ENCODE measurements at places on chromosomes 5 and 9.

- no peak for DNase-seq
Measured at GRCh38 chr5:151570058-151570457, 21.1 kb downstream of the FAT2 start.

GRCh38 chr5:176866707-176867310 lies 32.3 kb downstream of the HK3 start:
- DNase-seq = no peak

DNA sequence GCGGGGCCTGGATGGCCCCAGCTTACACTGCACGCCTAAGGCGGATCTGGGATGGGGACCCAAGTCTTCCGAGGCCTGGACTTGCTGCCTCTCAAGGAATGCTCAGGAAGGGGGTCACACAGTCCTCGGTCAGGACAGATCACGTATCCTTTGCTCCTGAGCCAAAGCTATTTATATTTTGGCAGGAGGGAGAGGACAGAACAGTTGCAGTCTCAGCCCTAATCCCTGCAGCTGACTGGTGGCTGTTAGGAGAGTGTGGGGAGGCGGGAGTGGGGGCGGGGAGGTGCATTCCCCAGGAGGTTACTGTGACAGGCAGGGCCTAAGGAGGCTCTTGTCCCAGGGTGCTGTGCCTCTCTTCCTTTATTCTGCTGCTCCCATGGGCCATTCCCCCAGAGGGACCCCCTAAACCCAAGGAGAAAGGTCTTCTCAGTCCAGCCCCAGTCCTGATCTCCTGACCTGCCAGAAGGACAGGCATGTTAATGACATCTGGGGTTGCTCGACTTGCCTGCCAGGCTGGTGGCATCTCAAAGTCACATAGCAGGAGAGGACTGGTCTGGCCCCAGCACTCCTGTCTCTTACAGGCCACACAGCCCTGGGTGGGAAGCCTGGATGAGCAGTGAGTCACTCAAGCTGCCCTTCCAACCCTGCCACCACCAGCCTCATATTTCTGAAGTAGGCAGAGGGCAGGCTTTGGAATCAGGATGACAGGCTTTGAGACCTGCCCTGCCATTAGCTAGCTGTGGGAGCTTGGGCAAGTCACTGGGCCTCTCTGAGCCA lies 51.9 kb downstream of the COL27A1 start:
- no peak for DNase-seq

DNA sequence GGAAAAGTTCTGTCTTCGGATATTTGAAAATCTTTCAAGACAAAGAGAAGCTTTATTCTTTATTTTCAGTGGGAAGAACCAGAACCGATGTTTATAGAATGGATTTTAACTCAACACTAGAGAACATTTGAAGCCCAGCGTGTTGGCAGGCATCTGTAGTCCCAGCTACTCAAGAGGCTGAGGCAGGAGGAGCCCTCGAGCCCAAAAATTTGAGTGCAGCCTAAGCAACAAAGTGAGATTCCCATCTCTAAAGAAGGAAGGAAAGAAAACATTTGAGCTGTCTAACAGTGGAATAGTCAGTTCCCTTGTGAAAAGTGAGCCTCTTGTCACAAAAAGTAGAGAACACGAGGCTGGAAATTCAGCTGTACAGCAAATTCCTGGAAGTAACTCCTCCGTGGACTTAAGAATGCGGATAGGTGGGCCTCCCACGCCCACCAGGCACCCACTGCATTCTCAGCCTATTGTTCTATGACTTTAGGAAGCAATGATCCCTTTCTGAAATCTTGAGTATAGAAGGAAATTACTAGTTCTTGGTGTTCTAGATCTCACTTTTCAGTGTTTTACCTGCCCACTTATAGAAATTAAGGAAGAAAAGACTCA lies 2.3 kb upstream of the PTPDC1 start:
- DNase-seq = no peak

DNA sequence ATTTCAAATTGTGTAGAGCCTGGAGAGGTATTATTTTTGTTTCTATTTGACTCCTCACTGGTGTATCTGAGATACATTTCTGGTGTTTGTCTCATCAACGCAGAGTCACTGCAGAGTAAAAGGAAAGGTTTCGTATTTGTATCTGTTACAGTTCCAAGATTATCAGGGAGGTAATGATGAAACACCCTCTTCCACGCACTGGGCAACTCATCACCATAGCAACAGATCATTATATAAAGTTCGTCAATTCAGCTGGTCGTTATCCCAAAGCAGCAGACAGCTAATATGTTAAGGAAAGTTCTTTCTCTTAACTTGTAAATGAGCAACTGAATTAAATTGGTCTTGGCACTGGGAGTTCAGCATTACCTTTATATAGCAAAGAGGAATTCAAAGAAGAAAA lies 513.5 kb downstream of the MTRR start:
- DNase-seq = no peak

DNA sequence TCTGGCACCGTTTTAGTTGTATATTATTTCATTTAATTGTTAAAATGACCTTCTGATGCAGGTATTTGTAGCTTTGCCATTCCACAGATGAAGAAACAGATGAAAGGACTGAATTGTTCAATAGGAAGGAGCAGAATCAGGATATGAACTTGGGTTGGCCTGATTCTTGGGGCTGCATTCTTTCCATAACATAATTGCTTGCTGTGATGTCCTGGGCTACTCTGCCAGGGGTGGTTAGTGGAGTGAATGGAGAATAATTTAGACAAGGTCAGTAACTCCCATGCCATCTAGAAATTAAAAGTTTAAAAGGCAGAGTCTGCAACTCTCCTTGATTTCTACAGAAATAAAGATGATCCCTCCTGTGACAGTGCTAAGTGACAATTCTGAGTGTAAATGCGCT lies 15.9 kb downstream of the TLR4 start:
- DNase-seq = no peak

DNA sequence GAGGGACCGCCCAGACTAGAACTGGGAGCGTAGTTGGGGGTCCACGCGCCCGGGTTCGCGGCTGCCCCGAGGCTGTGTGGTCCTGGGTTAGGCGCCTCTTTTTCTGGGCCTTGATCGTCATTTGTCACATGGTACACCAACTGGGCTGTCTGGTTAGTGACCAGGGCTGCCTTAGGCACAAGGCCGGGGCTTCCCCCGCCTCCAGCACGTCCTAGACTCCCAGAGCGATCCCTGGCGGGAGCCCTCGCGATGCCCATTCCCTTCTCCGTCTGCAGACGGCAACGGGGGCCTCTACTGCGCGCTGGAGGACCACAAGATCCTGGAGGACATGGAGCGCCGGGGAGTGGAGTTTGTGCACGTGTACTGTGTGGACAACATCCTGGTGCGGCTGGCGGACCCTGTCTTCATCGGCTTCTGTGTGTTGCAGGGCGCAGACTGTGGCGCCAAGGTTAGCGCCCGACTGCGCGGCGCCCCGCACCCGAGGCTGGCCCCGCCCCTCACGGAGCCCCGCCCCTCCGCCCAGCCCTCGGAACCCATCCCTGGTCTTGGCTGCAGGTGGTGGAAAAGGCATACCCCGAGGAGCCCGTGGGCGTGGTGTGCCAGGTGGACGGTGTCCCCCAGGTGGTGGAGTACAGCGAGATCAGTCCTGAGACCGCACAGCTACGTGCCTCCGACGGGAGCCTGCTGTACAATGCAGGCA lies 1.5 kb downstream of the UAP1L1 start:
- no peak for DNase-seq

DNA sequence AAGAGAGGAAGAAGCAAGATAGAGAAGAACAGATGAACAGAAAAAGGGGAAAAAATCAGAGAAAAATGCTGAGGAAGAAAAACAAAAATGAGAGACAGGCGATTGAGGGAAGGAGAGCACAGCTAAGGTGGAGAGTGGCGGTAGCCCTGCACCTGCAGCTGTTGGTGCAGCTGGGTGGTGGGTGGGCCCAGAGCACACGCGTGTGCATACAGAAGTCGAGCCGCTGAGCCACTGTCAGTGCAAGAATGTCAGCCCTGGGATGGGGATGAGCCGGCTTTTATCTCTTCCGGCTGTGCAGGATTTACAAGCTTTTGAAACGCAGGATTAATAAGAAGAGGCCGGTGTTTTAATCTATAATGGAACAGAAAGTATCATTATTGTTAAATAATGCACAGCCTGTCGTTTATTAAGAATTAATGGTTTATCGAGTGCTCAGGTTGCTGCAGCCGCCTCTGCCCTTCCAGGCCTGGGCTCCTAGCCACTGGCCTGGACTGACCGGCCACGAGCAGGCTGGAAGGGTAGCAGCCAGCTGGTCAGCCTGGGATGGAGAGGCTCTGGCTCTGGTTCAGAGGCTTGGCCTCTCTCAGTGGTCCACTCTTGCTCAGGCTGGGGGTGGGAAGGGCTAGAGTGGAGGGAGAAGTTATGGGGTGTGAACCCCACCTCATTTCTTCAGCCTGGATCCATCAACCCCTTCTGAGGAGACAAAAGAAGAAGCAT lies 68.7 kb downstream of the PCDH1 start:
- no peak for DNase-seq

DNA sequence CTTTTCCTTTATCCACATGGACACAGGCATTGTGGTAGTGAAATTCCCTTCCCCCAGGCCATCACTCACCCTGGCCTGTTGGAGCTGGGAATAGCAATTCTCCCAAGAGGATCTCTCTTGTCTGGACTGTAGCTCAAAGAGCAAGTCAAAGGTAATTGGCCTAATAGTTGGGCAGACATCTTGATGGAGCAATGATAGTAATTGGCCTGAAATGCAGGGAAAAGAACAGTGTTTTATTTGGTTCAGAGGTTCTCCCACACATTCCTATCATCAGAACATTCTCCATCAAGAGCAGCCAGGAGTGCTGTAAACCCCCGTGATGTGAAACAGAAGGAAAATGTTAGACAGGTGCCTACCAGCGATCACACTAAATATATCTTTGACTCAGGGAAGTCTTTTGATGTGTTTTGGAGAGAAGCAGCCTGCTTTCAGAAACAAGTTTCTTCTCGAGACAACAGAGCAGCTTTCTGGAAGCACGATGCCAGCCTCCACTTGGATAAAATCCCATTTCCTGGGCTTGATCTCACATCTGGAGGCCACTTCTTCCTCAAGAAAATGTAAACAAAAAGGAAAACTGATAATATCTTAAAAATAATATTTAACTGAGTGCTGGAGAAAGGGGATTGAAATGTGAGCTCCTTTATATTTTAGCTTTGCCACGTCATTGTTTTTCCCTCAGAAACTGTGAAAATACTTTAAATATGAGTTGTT lies 198.1 kb upstream of the WWC1 start:
- no peak for DNase-seq

DNA sequence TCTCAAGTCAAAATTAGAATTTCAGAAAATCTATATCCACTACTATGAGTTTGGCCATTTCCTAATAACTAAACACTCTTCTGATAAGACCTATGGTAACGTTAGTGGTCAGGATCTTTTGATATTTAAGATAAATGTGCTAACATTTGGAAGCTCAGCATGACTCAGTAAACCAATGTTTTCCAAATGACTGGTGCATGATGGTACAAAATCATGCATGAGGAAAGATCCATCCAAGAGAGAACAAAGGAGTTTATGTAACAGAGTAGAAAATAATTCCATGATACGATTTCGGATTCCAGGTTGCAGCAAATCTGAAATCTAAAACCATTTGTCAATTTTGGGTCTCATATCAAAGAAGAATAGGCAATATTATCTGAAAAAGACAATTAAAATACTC lies 279.2 kb downstream of the NSG2 start:
- DNase-seq = no peak

DNA sequence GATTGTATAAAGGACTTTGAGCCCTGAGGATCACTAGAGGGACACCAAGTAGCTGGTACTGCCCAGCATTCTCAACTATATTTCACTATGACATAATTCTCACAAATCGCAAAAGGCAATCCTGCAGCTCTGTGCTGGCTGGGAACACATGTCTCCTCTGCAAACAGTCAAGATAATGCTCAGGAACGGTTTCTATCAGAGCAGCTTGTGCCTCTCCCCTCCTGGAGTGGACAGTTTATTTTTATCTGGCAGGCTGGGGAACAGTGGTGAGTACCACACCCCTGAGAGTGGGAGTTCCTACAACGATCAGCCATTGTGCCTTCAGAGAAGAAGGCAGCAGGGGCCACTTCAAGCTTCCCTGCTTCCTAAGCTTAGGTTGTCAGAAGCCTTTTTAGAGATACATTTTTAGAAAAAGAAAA lies 65.8 kb downstream of the ERAP1 start:
- no peak for DNase-seq

DNA sequence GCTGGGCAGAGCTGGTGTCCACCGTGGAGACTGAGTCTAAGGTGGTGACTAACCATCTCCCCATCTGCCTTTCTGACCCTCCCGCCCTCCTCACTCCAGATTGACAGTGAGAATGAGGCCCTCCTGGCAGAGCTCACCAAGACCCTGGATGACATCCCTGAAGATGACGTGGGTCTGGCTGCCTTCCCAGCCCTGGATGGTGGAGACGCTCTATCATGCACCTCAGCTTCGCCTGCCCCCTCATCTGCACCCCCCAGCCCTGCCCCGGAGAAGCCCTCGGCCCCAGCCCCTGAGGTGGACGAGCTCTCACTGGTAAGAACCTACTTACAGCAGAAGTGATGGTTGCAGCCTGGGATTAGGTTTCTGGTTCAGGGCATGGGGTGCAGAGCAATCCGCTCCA lies 96.5 kb downstream of the PPARGC1B start:
- DNase-seq = no peak

- no peak for DNase-seq
Measured at GRCh38 chr5:103256178-103256577, 2.4 kb upstream of the MACIR start.

DNA sequence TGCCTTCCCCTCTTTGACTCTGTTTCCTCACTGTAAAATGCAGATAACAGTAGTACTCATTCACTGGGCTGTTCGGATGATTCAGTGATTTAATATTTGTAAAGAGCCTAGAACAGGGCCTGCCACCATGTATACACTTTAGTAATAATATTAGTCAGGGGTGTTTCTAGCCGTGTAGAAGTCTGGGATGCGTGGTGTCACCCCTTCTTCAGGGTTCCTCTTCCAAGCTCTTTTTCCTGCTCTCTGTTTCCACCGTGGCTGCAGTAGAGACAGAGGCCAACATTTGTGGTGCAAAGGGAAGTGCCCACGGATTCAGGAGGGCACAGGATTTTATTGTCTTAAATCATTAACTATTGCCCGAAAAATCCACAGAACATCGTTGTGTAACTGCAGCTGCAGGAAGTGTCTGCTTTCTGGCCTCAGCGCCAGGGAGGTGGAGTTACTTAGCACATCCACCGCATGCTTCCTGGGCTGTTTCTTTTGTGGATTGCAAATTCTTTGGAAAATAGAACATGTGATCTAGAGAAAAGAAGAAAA lies 61.7 kb downstream of the TRIO start:
- DNase-seq = no peak

Measured in CD4-positive, alpha-beta T cell treated with Interleukin-21 for 1 hour (primary cell).